Stimulated activated CD4-positive, alpha-beta T cell treated with anti-CD3 and anti-CD28 coated beads, TNF-alpha, amount 100 ng/mL, for 24 hours (primary cell): ENCODE measurements at places on chromosomes 16 and 17.

GRCh38 chr17:36972186-36972700 lies 23.5 kb downstream of the AATF start:
- DNase-seq = no peak

DNA sequence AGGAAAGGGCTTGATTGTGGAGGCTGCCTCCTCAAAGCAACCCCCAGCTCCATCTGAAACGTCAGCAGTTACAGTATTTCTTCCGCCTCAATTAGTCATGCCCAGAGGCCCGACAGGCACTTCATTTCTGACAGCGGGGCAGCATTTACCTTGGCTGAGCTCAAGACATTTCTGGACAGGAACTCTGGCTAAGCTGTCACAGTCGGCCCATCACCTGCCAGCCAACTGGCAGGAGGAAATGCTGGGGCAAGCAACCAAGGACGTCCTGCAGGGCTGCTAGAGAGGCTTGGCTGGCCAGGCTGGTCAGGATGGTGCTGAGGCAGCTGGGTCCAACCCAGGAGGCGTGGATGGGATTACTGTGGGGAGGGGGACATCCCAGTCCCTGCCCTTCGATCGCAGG lies 27.8 kb downstream of the PLXDC1 start:
- no peak for DNase-seq

DNA sequence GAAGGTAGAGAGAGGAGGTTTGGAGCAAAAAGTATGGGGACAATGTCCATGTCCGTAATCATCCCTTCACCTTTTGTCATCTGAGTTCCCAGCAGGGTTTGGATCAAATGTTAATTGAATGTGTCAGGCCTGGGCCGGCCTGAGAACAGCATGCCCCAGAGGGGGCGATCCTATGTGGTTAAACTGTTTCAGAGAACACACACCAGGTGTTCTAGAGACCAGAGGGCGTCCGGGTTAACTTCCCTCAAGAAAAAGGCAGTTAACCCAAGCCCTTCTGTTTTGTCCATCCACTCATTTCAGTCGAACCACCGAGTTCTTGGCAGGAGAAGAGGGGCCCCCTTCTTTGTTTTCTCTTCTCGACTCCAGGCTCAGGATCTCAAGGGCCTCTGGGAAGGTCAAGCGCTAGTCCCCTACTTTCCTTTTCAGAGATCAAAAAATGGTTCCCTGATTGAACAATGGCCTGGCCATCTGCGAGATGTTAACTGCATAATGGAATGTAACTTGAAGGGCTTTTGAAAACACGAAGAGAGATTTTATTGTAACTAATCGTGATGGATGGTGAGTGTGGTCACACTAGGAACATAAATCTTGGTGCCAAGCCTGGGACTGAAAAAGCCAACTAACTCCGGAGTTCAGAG lies 142.5 kb downstream of the IRX3 start:
- no peak for DNase-seq

GRCh38 chr17:61299517-61300513 lies 99.8 kb upstream of the TBX2 start:
- no peak for DNase-seq

GRCh38 chr16:79848719-79849118 lies 248.2 kb upstream of the MAF start:
- DNase-seq = no peak

GRCh38 chr17:57874434-57875289 lies 24.8 kb upstream of the MRPS23 start:
- DNase-seq = peak; percentile 40

- no peak for DNase-seq
These were observed 95.2 kb downstream of the CCDC182 start for GRCh38 chr17:57649731-57650484.

- no peak for DNase-seq
These were observed 62.4 kb upstream of the PLCG2 start for GRCh38 chr16:81716478-81717225.

DNA sequence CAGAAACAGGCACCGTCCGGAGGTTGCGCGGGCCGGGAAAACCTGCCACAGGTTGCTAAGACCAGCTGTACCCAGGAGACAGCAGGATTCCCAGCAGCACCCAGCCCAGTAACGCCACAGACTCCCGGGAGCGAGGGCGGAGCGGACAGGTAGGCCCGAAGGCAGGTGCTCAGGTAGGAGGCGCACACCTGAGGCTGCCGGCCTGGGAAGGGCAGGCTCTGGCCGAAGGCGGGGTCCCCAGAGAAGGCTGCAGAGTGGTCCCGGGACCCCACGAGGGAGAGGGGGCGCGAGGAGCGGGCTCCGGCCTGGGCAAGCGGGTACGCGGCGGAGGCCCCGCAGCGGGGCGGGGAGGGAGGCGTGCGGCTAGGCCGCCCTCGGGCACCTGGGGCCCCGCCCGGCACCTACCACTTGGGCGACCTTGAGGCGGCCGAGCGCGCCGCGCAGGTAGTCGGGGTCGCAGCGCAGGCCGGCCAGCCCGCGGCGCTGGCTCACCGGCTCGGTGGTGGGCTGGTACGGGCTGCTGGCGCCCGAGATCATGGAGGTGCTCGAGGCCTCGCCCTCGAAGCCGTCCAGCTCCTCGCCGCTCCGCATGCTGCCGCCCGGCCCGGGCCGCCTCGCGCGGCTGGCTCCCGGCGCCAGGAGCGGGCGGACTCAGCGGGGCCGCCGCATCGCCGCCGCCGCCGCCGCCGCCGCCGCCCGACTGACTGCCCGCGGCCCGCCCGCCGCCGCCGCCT lies 441 bp downstream of the CMTM4 start:
- DNase-seq = peak; percentile 11

DNA sequence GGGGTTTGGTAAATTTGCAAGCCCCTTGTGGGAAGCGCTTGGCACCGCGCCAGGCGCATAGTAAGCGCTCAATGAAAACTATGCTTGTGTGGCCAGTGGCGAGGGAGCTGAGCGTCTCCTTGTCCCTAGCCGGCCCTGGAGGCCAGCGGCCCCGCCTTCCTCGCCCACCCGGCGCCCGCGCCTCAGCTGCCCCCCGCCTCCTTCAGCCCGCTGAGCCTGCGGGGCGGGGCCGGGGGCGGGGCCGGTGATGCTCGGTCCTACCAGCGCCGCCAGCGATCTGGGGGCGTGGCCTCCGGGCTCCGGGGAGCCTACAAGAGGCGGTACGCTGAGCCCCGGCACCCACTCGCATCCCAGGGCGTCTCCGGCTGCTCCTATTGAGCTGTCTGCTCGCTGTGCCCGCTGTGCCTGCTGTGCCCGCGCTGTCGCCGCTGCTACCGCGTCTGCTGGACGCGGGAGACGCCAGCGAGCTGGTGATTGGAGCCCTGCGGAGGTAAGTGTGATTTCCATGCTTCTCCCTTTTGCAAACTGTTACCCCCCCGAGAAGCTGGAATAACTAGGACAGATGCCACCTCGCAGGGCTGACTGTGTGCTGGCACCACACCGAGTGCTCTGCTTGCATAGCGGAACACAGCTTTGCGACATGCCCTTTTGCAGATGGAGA lies at the start of gene CRISPLD2:
Gene CRISPLD2, plus strand, starts transcription at position 342 of the 661 bp plus-strand sequence. CDS start 18,511 bp downstream, outside the sequence.
- DNase-seq = peak; percentile 91
